D721Med (cell line): ENCODE measurements at places on chromosomes 7 and 10.

DNA sequence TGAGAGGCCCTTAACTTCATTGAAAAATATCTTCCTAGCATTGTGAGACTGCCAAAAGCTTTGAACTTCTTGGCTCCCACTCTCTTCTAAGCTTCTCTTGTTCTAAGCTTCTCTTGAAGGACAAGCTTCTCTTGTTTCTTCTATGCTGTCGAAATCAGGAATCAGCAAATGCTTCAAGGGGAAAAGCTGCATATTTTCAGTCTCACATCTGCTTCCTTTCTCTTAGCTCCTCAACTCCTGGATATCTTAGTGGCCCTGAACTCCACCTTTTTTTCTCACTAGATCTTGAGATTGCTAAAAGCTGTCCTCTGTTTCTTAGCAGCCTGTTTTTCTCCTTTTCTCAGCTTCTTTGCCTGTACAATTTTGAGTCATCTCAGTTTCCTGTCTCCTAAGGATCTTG lies 73.0 kb downstream of the NEUROD6 start:
- DNase-seq = no peak

DNA sequence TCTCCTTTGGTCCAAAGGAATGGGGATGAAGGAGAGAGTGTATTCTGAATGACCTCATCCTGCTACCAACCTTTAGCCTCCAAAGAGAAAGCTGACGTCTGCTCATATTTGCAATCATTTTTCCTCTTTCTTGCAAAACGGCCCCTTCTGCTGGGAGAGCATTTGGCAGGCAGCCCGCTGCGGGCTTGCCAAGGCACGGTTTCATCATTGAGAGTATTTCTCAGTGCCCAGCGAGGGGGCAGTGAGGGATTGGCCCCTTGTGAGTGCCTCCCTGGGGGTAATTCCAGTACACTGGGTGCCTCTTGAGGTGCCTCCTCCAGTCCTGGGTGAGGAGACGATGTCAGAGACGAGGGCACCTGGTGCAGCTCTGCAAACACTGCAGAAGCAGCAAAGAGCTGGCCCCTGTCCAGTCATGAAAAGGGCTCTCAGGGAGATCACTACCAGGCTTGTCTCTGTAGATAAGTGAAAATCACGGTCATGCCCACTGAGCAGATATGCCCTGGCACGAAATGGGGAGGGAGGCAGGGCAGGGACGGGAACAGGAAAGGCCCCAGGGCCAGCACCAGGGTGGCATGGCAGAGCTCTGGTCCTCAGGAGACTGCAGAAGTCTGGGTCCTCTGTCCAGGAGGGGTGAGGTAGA lies 48.7 kb upstream of the SHH start:
- DNase-seq = no peak

DNA sequence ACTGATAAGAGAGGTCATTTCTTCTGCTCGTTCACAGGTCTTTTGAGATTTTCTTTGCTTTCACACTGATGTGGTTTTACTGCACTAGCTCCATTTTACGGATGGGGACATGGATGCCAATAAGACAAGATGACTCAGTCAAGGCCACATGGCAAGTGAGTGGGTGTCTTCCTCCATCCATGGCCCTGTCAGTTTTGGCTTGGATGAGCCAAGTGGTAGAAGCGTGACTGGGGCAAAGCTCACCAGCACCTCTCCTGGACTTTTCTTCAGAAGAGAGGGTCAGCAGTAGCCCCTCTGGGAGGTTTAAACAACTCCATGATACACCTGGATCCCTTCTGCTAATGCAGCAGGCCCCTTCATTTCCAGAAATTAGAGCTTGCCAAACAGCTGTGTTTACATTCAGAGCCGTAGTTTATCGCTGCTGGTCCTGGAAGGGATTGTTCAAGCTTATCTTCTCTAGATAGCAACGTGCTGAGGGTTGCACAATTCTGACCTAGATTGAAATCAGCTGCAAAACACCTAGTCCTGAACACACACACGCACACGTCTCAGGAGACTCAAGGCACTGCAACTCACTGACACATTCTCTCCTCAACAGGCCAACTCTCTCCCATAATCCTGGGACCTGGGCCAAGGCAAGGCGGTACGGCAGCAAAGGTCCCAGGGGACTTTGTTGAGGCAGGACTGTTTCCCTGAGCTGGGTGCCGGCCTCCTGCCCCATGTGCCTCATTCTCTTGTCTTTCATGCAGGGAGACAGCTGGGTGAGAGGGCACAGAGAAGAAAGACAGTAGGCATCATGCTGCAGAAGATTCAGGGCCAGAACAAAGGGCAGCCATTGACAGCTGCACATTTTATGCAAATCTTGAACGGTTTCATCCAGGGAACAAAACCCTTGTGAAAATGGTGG lies 14.2 kb upstream of the PDCD4 start:
- DNase-seq = no peak

DNA sequence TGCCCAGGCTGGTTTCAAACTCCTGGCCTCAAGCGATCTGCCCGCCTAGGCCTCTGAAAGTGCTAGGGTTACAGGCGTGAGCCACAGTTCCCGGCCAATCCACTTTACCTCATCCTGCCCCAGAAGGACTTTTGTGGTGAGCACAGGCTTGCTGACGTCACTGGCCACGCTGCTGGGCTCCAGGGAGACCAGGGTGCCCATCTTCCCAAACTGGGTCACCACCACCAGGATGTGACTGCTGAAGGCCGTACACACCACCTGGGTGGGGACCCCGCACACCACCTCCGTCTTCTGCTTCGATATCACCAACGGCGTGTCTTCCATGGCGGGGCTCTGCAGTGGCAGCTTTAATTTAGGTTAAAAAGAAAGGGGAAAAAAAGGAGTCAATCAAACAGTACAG lies 816 bp downstream of the PSMG3 start:
- no peak for DNase-seq

DNA sequence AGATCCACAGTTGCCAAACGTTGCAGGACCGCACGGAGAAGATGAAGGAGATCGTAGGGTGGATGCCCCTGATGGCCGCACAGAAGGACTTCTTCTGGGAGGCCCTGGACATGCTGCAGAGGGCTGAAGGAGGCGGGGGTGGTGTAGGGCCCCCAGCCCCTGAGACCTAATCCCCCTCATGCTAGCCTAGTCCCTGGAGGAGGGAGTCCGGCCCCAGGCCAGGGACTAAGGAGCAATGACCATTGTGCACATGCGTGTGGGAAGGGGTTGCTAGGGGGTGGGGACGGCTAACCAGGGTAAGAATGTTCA lies 1.5 kb upstream of the PCOLCE start:
- DNase-seq = no peak
